ENCODE measurements at places on chromosomes 2 and 18. TPM values are rescaled to one million over a fixed set of nuclear protein-coding genes. Genes with fewer than 3 reads are reported as not detected.

DNA sequence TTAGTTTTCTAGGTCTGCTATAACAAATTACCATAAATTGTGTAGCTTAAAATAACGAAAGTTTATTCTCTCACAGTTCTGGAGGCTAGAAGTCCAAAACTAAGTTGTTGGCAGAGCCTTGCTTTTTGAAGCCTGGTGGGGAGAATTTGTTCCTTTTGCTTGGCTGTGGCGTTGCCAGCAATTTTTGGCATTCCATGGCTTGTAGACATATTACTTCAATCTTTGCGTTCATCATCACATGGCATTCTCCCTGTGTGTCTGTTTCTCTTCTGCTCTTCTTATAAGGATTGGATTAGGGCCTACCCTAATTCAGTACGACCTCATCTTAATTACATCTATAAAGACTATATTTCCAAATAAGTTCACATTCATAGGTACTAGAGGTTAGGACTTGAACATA is 217.7 kb downstream of the MBD5 start:
- H3K4me3 ChIP-seq = no peak overlapping the region
- peaks cover 2% of the 10 kb centered on the region for H3K27me3 ChIP-seq
- no peak for DNase-seq
- no peaks in the 10 kb centered on the region for H3K4me1 ChIP-seq
- no peak overlapping the region for H3K27ac ChIP-seq
- H3K36me3 ChIP-seq = peaks cover 27% of the 10 kb centered on the region

DNA sequence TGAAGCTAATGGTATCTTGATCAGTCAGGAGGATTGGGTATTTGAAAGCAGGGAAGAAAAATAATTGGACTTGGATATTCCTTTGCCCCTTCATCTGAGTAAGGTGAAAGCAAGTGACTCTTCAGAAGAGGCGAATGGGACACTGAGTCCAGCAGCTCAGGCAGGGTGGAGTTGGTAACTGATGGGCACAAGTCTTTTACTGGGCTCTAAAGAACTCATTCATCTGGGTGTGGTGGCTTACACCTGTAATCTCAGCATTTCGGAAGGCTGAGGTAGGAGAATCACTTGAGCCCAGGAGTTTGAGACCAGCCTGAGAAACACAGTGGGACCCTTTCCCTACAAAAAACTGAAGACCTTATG is 11.2 kb downstream of the CFLAR start:
- H3K4me3 ChIP-seq = no peak overlapping the region
- H3K36me3 ChIP-seq = no peaks in the 10 kb centered on the region
- no peaks in the 10 kb centered on the region for H3K27me3 ChIP-seq

GRCh38 chr2:130389358-130389757 is 33.5 kb downstream of the PTPN18 start:
- H3K36me3 ChIP-seq = peaks cover 6% of the 10 kb centered on the region
- no peak overlapping the region for H3K4me3 ChIP-seq
- no peak overlapping the region for H3K27ac ChIP-seq
- H3K27me3 ChIP-seq = peaks cover 3% of the 10 kb centered on the region
- no peak for DNase-seq

DNA sequence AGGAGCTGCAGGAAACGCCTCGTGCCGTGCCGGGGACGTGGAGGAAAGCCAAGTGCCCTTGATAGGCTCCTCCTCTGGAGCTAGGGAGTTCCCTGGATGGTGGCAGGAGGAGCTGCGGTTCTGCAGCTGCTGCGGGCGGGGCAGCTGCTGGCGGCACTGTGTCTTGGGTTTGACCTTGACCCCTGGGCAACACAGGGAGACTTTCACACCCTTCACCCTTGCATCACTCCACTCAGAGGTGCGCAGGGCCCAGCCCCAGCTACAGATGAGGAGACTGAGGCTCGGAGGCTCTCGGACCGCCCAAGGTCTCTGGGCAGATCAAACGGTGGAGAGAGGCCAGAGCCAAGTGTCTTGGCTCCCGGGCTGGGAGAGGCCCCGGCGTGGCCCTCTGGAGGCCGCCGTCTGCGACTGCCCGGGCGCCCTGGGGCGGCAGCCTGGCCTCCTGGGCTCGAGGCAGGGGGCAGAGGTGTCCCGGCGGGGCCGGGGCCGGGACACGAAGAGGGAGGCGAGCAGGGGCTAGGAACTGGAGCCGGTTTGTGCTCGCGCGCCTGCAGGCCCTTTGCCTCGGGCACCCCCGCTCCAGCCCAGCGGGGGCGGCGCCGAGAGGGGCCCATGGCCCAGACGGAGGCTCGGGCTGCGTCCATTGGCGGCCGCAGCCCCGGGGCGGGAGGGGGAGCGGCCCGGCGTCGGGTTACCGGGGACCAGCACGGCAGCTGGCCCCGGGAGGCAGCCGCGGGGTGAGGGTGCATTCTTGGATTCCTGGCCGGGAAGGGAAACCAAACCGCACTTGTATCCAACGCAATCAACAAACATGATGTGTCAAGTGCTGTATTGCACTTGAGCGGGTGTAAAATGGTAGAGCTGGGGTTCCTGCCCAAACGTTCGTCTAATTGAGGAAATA is 129.6 kb upstream of the SLC1A4 start:
- peak overlapping the region; percentile 72 for H3K4me3 ChIP-seq
- peaks cover 24% of the 10 kb centered on the region for H3K4me1 ChIP-seq
- H3K27ac ChIP-seq = no peak overlapping the region
- DNase-seq = peak; percentile 49

GRCh38 chr2:15674637-15675455 is 83.2 kb downstream of the DDX1 start:
- DNase-seq = no peak
- no peak overlapping the region for H3K4me3 ChIP-seq
- H3K27me3 ChIP-seq = peaks cover 7% of the 10 kb centered on the region
- no peak overlapping the region for H3K27ac ChIP-seq

DNA sequence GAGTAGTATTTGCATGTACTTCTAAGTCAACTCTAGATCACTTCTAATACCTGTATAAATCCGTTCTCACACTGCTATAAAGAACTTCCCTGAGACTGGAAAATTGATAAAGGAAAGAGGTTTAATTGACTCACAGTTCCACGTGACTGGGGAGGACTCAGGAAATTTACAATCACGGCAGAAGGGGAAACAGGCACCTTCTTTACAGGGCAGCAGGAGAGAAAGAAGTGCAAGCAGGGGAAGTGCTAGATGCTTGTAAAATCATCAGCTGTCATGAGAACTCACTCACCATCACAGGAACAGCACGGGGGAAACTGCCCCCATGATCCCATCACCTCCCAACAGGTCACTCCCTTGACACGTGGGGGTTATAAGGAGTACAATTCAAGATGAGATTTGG is 24.0 kb upstream of the SLC35F5 start:
- H3K4me3 ChIP-seq = no peak overlapping the region
- no peaks in the 10 kb centered on the region for H3K36me3 ChIP-seq
- no peaks in the 10 kb centered on the region for H3K4me1 ChIP-seq
- H3K27me3 ChIP-seq = no peaks in the 10 kb centered on the region
- no peak overlapping the region for H3K27ac ChIP-seq

DNA sequence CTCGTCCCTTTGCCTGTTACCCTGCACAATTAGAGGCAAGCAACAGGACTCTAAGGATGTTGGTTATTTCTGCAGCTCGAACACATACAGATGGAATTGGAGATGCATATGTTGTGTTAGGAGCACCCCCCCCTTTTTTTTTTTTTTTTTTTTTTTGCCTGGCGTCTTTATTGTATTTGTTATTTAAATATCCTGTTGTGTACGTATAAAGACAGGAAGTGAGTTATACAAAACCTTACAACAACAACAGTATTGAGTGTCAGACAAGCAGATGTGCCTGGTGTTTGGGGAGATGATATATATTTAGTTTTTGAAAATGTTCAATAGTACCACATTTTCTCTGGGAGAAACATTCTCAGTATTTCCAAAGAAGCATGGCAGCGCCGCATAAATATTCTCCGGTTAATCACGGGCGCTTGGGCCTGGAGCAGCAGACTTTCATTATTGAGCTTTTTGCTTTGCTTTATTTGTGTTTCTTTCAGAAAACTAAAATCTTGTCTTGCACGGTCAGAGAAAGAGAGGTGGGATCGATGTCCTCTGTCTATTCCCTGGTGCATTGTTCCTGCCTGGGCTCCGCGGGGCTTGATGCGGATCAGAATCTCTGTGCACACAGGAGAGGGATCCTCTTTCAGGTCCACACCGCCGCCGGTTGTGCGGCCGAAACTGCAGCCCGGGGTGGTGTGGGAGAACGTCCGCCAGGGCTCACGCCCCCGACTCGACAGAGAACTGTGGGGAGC is 23.2 kb upstream of the ZNF516 start:
- H3K36me3 ChIP-seq = no peaks in the 10 kb centered on the region
- peak overlapping the region; percentile 92 for H3K4me3 ChIP-seq
- H3K27ac ChIP-seq = peak overlapping the region; percentile 98
- DNase-seq = peak; percentile 73
- peaks cover 5% of the 10 kb centered on the region for H3K27me3 ChIP-seq

- peaks cover 12% of the 10 kb centered on the region for H3K27me3 ChIP-seq
- no peak overlapping the region for H3K4me3 ChIP-seq
- no peak for DNase-seq
- H3K4me1 ChIP-seq = peaks cover 22% of the 10 kb centered on the region
- H3K27ac ChIP-seq = no peak overlapping the region
Observed at GRCh38 chr2:30356776-30357175, 90.3 kb upstream of the LCLAT1 start.

GRCh38 chr18:37705016-37705415 is 139.4 kb upstream of the CELF4 start:
- no peaks in the 10 kb centered on the region for H3K4me1 ChIP-seq
- DNase-seq = no peak
- H3K4me3 ChIP-seq = no peak overlapping the region
- no peaks in the 10 kb centered on the region for H3K27me3 ChIP-seq
- H3K36me3 ChIP-seq = no peaks in the 10 kb centered on the region

DNA sequence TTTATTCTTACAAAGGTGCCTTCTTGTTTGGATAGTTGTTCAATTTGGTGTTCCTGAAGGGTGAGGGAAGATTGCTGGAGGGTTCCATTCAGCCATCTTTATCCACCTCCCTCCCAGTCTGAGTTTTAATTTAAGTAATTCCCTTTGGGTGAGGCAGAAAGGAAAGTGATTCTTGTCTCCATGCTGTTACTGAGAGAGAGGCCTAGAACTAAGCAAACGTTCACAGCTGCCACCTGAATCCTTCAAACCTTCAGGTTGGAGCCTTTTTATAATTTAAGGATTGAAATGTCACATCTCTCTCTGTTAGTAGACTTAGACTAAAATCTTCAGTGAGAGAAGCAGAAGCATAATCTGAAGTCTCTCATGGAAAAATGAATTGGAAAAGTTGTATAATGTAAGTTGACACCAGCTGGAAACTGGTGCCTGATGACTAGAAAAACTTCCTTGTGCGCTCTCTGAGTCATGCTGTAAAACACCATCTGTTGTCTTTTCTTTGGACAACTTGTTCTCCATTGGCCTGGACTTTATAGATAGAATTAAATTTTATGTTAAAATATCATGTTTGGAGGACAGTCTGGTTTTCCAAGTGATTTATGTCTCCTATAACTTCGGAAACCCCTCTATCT is 14.6 kb downstream of the STRADB start:
- peaks cover 1% of the 10 kb centered on the region for H3K27me3 ChIP-seq
- H3K36me3 ChIP-seq = peaks cover 30% of the 10 kb centered on the region
- DNase-seq = no peak
- H3K4me1 ChIP-seq = peaks cover 36% of the 10 kb centered on the region

- no peak overlapping the region for H3K4me3 ChIP-seq
- no peak for DNase-seq
- peaks cover 2% of the 10 kb centered on the region for H3K27me3 ChIP-seq
- no peaks in the 10 kb centered on the region for H3K36me3 ChIP-seq
- H3K27ac ChIP-seq = no peak overlapping the region
Observed at GRCh38 chr2:36539631-36540030, 58.3 kb downstream of the FEZ2 start.

- H3K27ac ChIP-seq = no peak overlapping the region
- peaks cover 12% of the 10 kb centered on the region for H3K27me3 ChIP-seq
- H3K36me3 ChIP-seq = no peaks in the 10 kb centered on the region
- H3K4me3 ChIP-seq = no peak overlapping the region
Observed at GRCh38 chr2:219622472-219622871, 5.0 kb upstream of the SLC4A3 start.

DNA sequence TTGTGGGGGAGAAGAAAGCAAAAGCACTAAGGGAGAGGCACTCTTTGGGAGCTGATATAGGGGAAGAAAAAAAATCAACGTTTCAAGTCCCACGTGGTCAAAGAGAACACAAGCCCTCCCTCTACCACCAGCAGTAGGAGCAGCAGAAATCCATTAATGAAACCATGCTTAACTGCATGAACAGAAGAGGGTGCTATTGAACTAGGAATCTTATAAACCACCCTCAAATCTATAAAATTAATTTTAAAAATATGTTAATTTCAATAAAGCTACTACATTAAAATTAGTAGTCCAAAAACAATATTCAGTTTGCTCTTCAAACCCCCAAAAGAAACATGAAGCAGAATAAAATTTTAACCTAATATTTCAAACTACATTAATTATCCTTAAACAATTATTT is 147.8 kb downstream of the TMEM18 start:
- H3K36me3 ChIP-seq = peaks cover 14% of the 10 kb centered on the region
- no peak for DNase-seq
- H3K27me3 ChIP-seq = peaks cover 3% of the 10 kb centered on the region

DNA sequence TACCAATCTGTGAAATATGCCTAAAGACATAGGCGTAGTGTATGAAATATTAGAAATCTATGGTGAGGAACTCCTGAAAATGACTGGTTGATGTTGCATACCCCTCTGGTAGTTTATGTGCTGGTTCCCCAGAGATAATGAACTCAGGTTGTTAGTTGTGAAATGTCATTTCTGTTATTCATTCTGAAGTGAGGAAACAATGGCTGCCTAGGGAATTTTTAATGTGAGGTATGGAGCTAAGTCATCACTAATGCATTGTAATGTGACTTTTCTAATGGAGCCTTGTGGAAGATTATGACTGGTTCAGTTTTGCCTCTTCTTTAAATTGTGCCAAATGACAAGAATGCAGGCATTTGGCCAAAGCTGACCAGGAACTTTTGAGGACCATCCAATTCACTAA is 61.6 kb upstream of the RAB27B start:
- H3K36me3 ChIP-seq = no peaks in the 10 kb centered on the region
- DNase-seq = no peak
- H3K4me3 ChIP-seq = no peak overlapping the region
- H3K4me1 ChIP-seq = no peaks in the 10 kb centered on the region
- no peaks in the 10 kb centered on the region for H3K27me3 ChIP-seq

SPP2 gene
- total RNA-seq = not detected

MAP2 gene
- 177 TPM for total RNA-seq

NOSTRIN gene
- total RNA-seq = not detected

CNTNAP5 gene
- total RNA-seq = 22.0 TPM

RESP18 gene
- not detected for total RNA-seq

ADD2 gene
- 373 TPM for total RNA-seq

SEMA4F gene
- 28.5 TPM for total RNA-seq

C1QL2 gene
- total RNA-seq = not detected
